ENCODE measurements at places on chromosomes 4 and X.

DNA sequence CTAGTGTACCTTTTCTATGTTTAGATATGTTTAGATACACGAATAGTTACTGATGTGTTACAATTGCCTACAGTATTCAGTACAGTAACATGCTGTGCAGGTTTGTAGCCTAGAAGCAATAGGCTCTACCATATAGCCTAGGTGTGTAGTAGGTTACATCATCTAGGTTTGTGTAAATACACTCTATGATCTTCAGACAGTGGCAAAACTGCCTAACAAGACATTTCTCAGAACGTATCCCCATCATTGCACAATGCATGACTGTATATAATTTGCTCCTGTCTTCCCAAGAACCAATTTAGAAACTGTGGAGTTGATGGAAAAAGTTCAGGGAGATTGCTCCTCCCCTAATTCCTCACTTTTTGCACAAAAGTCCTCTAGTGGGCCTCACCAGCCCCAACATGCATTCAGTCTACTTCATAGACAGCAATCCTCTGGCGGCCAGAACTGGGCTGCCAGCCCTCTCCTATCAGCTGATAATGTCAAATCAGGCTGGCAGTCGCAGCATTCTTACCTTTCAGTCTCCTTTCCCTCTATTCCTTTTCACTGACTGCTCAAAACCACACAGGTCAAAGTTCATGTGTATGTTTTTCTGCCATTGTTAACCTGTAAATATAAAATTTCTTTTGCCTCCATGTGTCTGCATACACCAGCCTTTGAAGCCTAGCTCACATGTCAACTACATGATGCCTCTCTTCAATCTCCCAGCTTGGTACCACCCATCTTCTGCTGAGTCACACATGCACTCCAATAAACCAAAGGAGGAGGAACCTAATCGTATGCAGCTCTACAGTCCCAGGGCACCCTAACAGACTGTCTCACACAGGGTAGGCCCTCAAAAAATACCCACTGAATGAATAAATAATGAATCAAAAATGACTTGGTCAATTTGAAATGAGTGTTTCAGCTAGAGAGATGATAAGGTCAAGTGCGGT, 32.0 kb downstream of the BCLAF3 start:
- no peak for DNase-seq

GRCh38 chr4:15100994-15101695, 98.9 kb downstream of the CPEB2 start:
- no peak for DNase-seq

DNA sequence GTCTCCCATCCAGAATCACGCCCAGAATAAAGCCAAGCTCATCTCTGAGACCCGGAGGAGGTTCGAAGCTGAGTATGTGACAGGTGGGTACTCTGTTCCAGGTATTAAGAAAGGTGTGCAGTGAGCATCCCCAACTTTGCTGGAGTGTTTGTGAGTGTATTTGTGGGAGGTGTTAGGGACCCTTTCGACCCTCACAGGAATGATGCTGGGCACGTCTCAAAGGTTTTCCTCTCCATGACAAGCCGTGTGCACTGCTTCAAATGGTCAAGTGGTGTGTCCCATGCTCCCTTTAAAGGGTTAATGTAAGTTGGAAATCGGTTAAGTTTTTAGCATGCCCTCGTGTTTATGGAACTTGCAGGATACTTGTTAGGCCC, 442 bp downstream of the MOSPD2 start:
- DNase-seq = no peak

DNA sequence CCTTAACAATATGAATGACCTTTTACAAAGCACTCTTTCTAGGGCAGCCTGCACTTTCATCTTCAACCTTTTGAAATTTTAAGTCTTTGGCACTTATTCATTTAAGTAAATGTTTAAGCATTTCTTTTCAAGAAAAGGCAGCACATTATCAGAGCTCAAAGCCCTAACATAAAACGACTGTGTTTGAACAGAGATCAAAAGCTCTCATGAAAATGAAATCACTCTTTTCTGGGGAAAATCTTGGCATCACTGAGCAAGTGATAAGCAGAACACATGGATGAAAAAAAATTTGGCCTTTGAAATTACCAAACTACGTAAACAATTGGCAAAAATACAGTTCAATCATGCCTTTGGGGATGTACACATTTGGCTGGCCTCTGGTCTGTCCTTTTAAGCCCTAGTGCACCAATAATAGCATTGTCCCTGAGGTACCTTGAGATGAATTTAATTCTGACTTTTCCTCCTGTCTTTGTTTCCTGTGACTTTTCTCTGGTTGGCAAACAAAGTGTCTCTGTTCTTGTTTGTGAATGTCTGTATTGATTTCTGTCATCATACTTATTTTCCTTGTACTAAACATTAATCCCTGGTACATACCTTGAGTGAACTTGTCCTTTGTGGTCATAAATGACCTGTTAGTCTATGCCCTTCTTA, 12.9 kb upstream of the ODAM start:
- DNase-seq = no peak

- DNase-seq = peak; percentile 5
Observed at GRCh38 chrX:65871671-65872311, 168.1 kb downstream of the VSIG4 start.

- no peak for DNase-seq
Observed at GRCh38 chr4:105128208-105128607, 18.5 kb upstream of the TET2 start.

DNA sequence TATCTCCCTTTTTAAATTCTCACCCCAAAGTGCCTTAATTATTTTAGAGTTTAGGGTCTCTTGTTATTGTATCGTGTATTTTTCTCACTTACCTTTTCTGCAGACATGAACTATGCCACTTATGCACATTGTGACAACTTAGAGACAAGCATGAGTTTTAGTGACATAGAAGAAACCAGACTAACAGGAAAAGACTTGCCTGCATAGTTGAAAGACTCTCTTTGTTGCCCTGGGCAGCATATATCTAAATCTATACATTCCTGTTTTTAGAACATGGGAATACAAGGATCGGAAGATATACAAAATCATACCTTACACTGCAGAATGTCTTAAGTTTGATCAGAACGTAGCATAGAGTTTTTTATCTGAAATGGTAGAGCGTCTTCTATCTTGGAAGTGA, 45.1 kb upstream of the ANKRD17 start:
- no peak for DNase-seq

GRCh38 chr4:125283707-125284279, 31.0 kb upstream of the FAT4 start:
- peak; percentile 35 for DNase-seq

DNA sequence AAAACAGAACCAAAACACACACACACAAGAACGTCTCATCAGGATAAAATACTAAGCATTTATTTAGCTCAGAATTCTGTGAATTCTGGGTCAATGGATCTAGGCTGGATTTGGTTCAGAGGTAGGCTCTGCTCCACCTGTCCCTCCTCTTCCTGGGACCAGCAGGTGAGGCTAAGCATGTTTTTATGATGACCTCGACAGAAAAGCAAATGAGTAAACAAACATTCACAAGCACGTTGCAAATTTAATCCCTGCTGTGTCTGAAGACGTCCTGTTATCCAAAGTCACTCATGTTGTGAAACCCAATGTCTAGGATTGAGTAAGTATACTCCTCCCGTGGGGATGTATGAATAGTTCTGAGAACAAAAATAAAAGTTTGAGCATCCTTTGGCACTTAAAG, 371.4 kb upstream of the TECRL start:
- no peak for DNase-seq

DNA sequence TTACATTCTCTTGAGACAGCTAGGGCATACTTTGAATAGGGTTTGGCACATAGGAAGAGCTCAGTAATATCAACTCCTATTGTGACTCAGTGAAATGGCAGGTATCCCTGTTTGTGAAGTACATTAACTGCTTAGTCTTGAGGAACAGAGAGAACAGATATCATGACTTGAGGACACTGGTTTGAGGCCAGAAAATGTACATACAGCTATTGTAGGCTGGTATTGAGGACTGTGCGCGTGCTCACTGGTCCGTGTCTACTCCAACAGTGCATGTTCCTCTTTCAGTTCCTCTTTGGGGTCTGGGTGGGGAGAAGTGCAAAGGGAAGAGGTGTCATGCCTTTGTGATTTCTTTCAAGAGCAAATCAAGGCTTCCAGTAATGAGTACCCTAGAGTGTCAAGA, 34.6 kb upstream of the TBC1D9 start:
- DNase-seq = peak; percentile 88

DNA sequence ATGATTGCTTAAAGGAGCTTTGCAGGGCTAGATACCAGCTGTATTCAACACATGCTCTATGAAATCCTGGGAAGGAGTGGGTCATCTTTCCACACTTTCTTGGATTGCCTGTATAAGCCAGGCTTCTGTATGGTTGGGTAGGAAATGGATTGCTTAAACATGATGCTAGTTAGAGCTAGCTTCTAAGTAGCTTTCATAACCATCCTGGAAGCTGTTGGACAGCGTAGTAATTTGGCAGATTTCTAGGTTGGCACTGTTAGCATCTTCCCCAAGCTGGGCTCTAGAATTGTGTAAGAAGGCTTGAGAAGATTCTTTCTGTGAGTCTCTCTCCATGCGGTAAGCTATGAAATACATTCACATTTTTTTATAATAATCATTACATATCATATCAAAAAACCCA, 127.3 kb downstream of the LINC00632 start:
- no peak for DNase-seq

- DNase-seq = no peak
Observed at GRCh38 chr4:57318703-57319102, 208.5 kb upstream of the IGFBP7 start.

DNA sequence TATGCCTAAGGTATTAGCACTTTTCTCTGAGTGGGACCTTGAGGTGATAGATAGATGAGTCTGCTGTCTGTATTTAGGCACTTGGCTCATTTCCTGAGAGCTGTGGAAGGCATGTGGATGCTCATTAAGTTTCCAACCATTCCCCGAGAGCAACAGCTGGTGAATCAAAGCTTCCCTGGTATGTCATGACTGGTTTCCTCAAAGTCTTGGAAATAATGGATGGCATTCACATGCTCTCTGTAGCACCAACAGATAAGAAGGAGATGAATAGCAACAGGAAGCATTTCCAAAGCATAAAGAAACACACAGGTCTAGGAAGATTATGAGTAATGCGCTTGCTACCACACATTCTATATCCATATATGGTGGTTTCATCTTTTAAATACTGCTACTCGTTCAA, 118.3 kb upstream of the ETNPPL start:
- DNase-seq = no peak

DNA sequence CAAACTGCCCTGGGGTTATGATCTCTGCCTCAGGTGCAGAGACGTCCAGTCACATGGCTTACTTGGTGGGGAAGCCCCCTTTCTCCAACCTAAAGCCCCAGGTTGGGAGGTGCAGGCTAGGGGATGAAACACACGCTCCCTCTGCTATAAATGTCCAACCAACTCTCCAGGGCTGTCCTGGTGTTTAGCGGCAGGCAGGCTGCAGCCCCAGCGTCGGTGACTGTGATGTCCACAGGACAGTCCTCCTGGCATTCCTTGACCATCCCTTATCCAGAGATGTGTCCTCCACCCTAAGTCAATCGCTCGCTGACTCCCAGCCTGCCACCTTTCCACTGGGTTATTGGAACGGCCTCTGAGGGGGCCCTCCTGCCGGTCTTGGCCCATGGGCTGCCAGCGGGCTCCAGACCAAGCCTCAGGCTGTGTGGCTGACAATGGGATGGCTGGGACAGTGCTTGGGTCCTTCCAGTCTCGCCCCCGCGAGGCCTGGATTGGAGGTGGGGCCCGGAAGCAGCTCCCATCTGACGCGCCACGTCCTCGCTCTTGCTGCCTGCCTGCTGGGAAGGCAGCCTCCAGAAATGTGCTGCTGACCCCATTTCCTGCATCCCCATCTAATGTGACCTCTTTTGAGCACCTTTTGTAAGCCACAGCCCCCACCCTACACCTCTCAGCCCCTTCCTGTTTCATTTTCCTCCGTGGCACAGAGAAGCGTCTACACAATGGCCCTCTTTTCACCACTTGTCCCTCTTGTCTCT, 60.8 kb upstream of the ADRA2C start:
- DNase-seq = no peak

DNA sequence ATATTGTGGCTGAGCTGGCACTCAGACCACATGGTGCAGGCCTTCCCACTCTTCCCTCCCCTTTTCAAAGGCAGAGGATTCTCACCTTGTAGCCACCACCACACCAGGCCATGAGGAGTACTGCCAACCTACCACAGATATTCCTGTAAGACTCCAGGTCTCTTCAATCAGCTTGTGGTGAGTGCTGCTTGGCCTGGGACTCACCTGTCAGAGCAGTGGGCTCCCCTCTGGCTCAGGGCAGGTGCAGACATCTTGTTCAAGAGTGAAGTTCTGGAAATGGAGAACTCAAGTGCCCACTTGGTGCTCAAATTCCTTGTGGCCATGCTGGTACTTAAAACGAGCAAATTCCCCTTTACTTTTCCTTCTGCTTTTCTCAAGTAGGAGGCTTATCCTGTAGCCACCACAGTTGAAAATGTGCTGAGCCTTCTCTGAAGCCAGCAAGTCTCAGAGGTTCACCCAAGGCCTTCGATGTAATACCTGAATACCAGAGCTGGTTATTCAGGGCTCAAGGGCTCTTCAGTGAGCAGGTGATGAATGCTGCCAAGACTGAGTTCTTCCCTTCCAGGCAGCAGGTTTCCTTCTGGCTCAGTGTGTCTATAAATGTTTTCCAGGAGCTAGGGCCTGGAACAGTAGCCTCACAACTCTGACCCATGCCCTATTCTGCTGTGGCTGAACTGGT, 212.9 kb downstream of the TEX13C start:
- DNase-seq = no peak

- no peak for DNase-seq
Observed at GRCh38 chrX:147894366-147894963, 17.3 kb upstream of the FMR1 start.

DNA sequence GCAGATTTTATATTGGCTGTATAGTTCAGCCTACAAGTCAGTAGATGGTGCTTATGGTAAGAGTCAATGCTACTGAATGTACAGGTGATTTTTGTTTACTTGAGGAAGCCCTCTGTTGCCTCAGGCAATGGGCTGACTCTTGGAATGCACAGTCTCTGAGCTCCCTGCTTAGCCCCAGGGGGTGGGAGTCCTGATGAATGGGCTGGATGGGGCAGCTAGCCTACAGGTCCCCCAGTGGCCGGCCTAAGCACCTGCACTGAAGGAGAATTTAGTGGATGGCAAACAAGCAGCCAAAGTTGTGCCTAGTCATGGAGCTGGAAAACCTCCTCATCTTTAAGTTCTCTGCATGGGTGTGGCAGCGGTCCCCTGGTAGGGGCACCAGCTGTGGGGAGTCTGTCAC, 101.8 kb upstream of the CXorf51B start:
- no peak for DNase-seq

- no peak for DNase-seq
Observed at GRCh38 chrX:19448077-19448476, 67.2 kb downstream of the MAP3K15 start.

DNA sequence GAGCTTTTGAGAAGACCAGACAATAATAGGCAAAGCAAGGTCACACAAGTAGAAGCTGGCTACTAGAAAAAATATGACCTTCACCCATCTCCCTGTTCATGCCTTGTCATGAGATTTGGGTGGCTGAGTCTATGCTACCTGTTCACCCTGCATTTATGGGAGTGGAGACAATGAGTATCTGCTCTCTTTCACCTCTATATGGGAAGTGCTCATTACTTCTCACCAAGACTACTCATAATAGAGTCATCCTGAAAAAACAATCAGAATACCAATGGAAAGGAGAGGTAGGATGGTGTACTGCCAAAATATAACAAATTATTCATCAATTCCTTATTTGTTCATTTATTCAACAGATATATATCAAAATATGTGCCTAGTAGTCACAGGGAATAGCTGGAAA, 921.8 kb upstream of the INTU start:
- no peak for DNase-seq

Data from inflammatory macrophage treated with lipopolysaccharide for 1 hour (primary cell).